ENCODE measurements at places on chromosomes 3 and 15.
A peak's percentile ranks its signal among the peaks of the same experiment; 100 is the strongest.

- no peak for DNase-seq
Measured at GRCh38 chr15:43899928-43900327, 73.1 kb downstream of the WDR76 start.

GRCh38 chr3:175851541-175851940 is 992.4 kb downstream of the NAALADL2 start:
- no peak for DNase-seq

- DNase-seq = no peak
Measured at GRCh38 chr3:182465301-182466185, 327.8 kb upstream of the ATP11B start.

DNA sequence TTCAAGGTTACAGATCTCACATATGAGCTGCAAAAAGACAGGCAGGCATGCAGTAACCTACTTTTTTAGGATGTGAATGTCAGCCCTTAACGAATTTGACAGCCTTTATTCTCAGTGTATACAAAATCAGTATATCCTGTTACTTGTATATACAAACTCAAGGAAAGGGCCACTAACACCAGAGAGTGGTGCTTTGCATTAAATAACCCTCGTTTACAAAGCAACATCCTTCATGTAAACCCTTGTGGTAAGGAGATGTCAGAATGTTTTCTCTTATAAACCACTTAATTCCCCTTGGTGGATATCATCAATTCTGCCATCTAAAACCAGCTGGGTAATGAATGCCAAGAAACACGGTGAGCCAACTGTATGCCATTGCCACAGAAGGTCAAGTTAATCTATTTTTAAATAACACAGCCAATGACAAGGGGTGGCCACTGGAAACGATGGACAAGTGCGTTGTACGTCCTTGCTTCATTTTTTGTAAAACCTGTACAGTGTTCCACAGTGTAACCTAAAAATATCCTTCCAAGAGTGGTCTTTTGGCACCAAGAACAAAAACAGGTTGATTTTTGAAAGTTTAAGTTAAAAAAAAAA is 7.5 kb downstream of the MAGI1 start:
- DNase-seq = no peak

GRCh38 chr3:102189956-102190723 is 244.7 kb upstream of the ZPLD1 start:
- DNase-seq = peak; percentile 13

DNA sequence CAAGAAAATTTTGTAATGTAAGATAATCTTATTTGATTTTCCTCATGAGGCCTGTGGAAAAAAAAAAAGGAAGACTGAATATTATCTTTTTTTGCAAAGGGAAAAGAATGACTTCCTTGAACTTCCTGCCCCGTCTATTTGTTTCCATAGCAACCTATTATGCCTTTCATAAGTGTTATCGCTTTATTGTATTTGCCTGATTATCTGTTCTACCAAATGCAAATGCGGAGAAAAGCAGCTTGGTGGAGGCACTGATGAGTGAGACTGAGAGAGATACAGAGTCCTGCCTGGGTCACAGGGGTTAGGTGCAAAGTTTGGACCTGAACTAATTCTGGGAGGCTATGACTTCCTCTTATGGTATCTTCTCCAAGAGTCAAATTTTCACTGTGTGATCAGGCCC is 334.0 kb upstream of the KCNMB2 start:
- DNase-seq = no peak

DNA sequence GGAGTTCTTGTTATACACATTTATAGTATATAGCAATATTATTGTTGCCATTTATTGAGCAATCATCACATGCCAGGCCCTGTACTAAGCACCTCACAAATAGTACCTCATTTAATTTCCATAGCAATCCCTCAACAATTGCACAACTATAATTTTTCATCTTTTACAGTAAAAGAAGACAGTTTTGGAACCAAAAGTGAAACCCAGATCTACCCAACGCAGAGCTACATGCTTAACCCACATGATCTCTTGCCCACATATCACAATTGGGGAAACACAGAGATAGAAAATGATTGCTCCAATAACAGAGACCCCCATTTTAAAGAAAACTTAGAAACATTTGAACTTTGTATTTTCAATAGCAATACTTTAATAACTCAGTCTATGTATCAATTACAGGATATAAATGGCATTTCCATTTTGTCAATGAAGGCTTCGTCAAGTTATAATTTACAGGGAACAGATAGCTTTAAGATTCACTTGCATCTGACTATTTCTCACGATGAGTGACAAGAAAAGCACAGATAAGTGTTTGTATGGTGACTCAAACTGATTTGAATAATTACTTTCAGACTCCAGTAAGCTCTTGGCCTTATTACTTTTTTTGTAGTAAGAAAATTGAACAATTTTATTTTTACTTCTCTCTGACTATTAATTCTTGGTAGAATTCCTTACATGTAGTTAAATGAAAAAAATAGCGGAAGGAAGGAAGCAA is 38.7 kb upstream of the CCDC50 start:
- no peak for DNase-seq

GRCh38 chr3:179565496-179565895 is 2.8 kb downstream of the ACTL6A start:
- peak; percentile 10 for DNase-seq

DNA sequence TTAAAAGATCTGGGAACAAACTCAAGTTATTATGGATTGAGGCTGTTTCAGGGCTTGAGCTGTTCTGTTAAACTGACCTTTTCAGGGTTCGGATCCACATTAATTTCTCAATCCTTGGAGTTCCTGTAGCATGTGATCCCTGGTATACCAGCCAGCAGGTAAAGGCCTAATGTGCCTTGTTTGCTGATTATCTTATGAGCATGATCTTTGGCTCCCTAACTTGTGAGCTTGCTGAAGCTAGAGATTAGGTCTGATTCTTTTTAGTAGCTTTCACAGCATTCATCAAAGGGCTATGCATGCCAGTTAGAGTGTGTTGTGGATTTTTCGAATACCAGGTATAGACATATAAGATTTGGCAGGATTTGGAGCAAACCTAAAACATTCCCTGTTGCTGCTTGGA is 10.3 kb downstream of the CORO2B start:
- no peak for DNase-seq

DNA sequence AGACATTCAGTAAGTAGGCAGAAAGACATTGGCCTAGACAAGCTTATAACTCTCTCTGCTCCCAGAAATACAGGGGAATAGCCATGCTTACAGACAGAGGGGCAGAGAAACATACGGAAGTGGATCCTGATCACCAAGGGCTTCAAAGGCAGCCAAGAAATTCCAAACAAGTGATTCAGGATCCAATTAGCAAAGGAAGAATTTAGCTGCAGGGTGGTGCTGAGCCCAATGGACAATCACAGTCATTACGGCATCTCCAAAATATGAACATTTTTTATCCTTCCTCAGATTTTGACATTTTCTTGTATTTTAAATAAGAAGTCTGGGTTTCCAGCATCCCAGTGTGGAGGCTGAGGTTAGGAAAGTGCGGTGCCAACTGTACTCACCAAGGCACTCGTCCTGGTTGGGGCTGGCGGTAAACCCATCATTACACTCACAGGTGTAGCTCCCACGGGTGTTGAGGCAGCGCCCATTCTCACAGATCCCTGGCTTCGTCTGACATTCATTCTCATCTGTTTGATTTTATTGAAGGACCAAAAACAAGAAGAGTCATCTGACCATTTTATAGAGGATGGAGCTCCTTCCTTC is 96.8 kb downstream of the DUT start:
- peak; percentile 85 for DNase-seq

DNA sequence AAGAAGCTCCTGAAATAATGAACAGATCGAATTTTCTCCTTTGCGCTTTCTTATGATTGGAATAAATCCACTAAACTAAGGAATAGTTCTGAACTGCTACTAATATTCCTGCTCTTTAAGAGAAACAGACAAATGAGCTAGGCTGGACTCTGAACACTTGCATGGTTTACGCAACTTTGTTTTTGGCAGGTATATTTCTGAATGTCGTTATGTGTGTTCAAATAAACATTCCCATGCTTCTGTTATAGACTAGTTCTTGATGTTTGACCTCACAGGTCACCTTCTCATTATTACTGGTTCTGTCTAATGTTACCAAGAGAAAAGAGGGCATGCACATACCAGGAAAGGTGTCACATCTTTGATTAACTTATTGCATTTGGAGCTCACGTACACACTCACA is 418.2 kb downstream of the EPHB1 start:
- DNase-seq = no peak

GRCh38 chr15:75073197-75073596 is 49.8 kb downstream of the PPCDC start:
- DNase-seq = no peak

GRCh38 chr3:31896648-31897433 is 84.2 kb downstream of the OSBPL10 start:
- DNase-seq = no peak

GRCh38 chr3:168362661-168363247 is 267.0 kb upstream of the GOLIM4 start:
- DNase-seq = no peak

DNA sequence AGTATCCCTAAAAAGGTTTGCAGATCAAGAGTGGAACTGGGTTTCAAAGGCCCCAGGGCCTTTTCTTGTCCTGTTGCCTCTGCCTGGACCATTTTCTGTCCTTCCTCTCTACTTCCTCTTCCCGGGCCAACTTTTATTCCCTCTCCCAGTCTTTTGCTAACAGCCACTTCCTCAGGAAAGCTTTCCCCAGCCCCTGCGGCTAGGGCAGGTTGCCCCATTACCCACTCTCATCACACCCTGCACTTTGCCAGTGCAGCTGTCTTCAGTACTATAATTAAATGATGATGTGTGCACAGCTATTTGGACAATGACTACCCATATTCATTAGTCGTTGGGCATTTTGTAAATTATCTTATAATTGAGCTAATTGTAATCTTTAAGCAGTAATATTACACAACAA is 150.5 kb upstream of the THBS1 start:
- no peak for DNase-seq

DNA sequence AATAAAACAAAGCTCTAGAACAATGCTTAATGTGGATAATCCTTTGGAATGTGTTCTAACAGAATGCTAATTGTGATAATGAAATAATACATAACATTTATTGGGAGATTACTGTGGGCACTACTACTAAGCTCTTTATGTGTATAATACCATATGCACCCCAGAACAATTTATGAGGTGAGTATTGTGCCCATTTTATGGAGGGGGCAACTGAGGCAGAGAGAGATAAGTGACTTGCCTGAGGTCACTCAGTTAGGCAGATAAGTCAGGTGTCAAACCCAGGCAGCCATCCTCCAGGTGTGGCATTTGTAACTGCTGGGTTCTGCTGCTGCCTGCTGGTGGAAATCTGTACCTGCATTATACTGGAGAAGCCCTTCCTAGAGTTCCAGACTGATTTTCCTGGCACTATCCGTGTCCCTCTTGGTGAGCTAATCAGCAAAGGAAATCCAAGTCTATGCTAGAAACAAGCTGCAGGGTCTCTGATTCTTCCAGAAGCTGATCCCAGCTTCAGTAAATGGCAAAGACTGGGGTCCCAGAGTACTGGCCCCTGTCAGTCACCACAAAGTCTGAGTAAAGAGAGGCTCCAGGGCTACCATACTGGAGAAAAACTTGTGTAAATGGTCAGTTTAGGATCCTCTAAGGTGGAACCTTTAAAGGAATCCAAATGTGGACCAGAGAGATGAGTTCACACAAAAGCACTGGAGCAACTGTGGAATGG is 22.6 kb upstream of the RBP1 start:
- DNase-seq = peak; percentile 27

GRCh38 chr3:129001806-129002572 is 885 bp downstream of the EFCC1 start:
- peak; percentile 27 for DNase-seq

DNA sequence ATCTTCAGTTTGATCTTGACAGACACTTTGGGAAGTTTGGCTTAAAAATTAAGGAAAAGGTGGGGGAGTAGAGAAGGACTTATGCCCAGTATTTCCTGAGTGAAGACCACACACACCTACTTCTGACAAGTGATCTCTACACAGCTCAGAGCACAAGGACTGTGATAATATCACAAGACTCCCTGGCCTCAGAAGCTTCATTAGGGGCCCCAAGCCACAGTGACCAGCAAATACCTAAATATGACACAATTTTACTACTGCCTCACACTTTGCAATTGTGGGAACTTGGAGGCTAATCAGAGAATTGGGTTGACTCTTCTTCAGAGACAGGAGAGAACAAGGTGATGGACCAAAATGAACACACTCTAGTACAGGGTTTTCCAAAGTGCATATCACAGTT is 2.6 kb downstream of the ILDR1 start:
- DNase-seq = no peak

GRCh38 chr3:54818486-54818885 is 109.4 kb downstream of the LRTM1 start:
- no peak for DNase-seq

DNA sequence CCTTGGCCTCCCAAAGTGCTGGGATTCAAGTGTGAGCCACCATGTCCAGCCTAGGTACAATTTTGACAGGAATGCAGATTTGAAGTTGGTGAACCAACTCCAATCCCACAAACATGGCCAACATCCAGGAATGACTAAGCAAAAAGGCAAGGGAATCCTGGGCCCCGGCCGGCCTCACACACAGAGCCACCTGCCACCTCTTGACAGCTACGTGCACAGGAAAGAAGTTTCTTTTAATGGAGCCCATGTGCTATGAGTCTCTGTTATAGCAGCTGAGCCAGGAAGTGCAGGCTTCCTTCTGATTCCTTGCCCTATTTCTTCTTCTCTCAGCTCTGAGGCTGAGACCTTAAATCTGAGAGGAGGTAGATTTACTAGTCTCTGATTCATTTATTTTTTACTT is 8.8 kb downstream of the TMEM40 start:
- peak; percentile 87 for DNase-seq

DNA sequence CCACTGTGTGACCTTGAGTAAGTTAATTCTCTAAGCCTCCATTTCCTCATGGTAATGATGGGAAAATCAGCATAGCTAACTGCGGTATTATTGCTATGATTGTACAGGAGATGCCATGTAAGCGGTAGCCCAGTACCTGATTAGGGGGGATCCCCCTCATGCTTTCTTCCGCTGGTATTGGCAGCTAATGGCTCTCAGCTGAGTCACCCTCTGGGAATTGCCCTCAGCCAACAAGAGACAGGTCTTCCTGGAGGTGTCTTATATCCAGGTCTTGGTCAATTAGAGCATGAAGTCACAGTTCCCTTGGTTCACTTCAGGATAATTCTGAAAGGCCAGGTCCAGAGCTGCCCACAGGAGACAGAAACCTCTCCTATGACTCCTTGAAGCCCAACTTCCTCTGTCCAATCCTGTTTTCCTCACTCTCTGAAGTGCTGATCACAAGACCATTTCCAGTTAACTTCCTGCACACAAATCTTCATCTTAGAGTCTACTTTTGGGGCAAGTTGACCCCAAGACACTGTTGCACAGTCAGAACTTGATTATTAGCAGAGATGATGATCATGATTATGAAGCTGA is 724.7 kb upstream of the ZNF385D start:
- DNase-seq = peak; percentile 10

DNA sequence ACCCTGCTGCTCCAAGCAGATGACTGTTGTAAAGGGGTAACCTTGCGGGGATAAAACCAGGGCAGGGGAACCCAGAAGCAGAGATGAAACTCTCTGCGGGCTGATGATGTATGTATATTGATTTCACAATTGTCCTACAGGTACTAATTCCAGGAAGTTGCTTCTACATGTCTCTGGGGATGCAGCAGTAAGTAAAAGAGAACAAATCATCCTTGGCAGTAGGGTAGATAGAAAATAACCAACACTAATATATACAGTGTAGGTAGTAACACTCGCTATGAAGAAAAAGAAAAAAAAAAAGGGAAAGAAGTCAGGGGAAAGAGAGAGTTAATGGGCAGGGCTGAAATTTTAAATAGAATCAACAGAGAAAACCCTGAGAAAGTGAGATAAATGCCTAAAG is 50.2 kb downstream of the EPHA3 start:
- no peak for DNase-seq

- no peak for DNase-seq
Measured at GRCh38 chr3:32457971-32458471, 44.6 kb downstream of the CMTM6 start.
